ENCODE measurements at places on chromosomes 2 and 18. TPM values are rescaled to one million over a fixed set of nuclear protein-coding genes. Genes with fewer than 3 reads are reported as not detected.

Gene NGEF
- 33.5 TPM for total RNA-seq

Gene POTEC
- 0.31 TPM for total RNA-seq

Gene CAMKMT
- 9.1 TPM for total RNA-seq

Gene QPCT
- total RNA-seq = 10.3 TPM

Gene NCKAP5
- total RNA-seq = 19.7 TPM

Gene UGT1A3
- total RNA-seq = not detected

Gene ABCB11
- total RNA-seq = 1.6 TPM

Gene IL37
- not detected for total RNA-seq

Gene KLF11
- 14.7 TPM for total RNA-seq

Gene CD302
- total RNA-seq = 1.9 TPM

Gene SP9
- 20.0 TPM for total RNA-seq

Gene TWIST2
- not detected for total RNA-seq

Gene ASB1
- total RNA-seq = 24.1 TPM

Gene CNTNAP5
- 65.1 TPM for total RNA-seq

Gene PXDN
- 99.5 TPM for total RNA-seq

Gene SP5
- total RNA-seq = 0.63 TPM
